ENCODE measurements at places on chromosomes 6 and 20.

- DNase-seq: no peak
Measured at GRCh38 chr6:35238843-35239289, 20.7 kb upstream of the ZNF76 start.

GRCh38 chr6:32842690-32843089 lies 1.2 kb downstream of the PSMB8 start:
- DNase-seq: no peak

DNA sequence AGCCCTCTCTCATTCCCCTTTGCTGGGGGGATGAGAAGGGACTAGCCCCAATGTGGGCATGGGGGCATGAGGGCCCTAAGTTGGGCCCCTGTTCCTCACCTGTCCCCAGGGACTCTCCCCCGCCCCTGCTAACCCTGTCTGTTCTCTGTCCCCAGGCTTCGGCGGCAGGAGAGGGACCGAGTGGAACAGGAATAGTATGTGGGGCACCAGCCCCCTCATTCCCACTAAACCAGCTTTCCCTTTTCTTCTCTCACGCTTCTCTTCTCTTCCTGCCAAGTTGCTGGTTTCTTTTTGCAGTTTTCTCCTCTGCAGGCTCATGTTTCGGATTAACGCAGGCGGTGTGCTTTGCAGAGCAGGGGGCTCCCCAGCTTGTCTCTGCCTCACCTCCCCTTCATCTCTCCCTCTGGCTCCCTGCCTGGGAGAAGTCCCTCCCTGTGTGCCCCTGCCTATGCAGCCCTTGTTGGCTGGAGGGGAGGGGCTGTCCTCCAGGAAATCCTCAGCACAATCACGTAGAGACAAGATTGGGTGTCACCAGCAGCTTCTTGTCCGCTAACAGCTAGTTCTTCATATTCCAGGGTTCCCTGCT lies 7.9 kb downstream of the TMEM63B start:
- no peak for DNase-seq

DNA sequence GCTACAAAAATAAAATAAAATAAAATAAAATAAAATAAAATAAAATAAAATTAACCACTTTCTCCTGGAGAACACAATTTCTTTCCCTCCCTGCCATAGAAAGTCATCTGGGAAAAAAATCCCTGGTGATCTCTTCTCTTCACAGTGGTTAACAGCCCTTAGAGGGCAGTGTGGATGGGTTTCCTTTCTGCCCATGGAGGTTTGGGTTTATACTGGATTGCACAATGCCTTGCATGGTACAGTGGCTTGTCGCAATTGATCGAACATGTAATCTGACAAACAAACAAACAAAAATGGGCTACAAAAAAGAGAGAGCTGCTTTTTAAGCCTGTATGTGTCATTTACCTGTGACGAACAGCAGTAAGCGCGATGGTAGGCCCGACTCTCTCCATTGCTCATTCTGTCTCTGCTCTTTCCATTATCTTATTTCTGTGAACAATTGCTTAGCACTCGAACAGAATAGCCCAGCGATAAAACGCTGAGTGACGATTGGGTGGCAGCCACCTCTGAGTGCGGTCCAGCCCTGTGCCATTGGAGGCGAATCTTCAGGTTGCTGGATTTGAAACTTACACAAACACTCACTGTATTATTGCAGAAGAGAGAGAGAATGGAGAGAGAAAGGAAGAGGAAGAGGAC lies 166.1 kb downstream of the CD83 start:
- no peak for DNase-seq

GRCh38 chr6:60671369-60671768 lies 1614.7 kb downstream of the KHDRBS2 start:
- DNase-seq: no peak

DNA sequence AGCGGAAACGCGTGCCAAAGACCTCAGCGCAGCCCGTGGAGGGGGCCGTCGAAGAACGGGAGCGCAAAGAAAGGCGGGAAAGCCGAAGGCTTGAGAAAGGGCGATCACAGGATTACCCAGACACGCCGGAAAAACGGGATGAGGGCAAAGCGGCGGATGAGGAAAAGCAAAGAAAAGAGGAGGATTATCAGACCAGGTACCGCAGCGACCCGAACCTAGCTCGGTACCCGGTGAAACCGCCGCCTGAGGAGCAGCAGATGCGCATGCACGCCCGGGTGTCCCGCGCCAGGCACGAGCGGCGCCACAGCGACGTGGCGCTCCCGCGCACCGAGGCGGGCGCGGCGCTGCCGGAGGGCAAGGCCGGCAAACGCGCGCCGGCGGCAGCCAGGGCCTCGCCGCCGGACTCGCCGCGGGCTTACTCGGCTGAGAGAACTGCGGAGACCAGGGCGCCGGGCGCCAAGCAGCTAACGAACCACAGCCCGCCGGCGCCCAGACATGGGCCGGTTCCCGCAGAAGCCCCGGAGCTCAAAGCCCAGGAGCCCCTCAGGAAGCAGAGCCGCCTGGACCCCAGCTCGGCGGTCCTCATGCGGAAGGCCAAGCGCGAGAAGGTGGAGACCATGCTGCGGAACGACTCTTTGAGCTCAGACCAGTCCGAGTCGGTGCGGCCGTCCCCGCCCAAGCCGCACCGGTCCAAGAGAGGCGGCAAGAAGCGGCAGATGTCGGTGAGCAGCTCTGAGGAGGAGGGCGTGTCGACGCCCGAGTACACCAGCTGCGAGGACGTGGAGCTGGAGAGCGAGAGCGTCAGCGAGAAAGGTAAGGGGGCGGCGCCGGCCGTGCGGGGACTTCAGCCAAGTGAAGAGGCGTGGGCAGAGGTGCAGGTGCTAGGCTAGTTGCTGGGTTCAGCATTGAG lies 296.2 kb downstream of the RIMS1 start:
- DNase-seq: no peak

- no peak for DNase-seq
Measured at GRCh38 chr20:63831646-63831992, 555 bp upstream of the ZBTB46 start.

DNA sequence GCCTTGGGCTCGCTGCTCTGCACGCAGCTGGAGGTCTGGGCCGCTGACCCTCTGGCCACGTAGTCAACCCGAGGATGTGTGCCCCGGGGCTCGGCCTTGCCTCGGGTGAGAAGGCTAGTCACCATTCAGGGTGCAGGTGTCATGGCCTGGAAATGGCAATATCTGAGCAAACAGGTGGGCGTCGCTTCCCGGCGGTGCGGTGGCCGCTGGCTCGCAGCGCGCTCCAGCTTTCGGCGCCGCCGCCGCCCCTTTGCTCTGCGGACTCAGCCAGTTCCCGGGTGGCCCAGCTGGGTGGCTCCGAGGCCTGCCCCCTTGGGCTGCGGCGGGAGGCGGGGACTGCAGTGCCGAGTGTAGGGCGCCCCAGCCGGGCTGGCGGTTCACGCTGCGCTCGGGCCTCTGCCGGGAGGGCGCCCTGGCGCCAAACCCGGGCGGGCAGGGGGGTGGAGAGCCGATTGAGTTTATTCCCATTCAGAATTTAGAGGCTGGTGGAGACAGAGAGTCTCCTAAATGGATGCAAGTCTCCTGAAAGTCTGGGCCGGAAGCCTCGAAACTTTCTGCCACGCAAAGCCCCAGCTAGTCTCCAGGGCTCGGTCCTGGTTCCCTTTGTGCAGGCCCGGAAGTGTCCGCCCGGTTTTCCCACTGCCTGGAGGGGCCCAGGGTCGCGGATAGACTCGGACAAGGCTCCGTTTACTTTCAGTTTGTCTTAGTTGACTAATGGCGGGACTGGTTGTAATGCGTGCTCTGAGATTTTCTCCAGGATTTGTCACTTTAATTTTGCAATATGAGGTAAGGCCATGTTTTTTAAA lies 11.3 kb upstream of the TFAP2A start:
- no peak for DNase-seq

GRCh38 chr6:113662688-113663333 lies 194.3 kb upstream of the MARCKS start:
- no peak for DNase-seq
